Activated T-helper 1 cell treated with Interleukin-2 at 50 U/mL for 16 hours (primary cell): ENCODE measurements at places on chromosomes 3 and 15.

DNA sequence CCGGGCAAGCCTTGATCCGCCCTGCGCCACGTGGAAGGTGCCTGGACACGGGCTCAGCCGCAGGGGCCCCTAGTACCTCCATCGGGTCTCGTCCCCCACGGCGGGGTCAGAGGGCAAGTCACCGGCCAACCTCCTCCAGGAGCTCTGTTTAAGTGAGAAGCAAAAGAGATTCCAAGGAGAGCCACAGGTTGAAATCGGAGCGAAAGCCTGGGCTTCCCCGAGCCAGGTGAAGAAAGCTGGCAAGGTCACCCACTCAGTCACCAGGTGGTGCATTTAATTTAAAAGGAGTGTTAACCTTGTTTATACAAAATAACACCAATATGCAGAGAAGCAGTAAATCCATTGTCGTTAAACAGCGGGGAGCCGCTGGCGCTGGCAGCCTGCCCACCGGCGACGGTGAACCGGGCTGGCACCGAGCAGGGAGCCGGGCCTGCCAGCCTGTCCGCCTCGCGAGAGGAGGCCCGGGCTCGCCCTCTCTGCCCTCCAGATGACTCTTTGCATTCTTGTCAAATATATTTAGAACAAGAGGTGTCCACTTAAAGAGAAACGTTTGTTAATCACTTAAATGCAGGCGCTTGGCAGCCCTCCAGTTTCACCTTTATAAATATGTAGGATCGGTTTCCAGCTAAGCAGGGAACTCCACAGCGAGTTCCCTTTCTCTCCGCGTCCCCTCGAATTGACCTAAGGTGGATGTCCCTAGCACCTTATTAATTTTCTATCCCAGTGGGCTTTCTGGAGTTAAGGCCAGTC, 277.3 kb upstream of the NR2F2 start:
- no peak for DNase-seq

DNA sequence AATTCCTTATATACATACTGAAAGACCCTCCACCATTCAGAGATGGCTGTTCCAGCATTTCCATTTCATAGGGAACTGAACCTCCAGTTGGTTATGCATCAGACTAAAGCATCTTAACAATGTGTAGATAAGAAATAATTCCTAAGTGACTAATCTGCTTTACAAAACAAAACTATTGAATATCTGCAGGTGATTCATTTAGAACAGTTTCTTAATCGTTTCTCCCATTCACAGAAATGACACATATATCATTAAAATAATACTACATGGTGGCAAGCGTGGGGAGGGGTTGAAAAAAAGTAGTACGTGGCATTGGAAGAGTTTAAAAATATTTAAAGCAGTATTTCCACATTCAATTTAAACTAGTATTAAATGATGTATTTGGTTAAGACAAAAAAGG, 19.5 kb downstream of the COPS2 start:
- DNase-seq = no peak

- no peak for DNase-seq
Measured at GRCh38 chr15:91412138-91412928, 312.3 kb downstream of the SV2B start.

DNA sequence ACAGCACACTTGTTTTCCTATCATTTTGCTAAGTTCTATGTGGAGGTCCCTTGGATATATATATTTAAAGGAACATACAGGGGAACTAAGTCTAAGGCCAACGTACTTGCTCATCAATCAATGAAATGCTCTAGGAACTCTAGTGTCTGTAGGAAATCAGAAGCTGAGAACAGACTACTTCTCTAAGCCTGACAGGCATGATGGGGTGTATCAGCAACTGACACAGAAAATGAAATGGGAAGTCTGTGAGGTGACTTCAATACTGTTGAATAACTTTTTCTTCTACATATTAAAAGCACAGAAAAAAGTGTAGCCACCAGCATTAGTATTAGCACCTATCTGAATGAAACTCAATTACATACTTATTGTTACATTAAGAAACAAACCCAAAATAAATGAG, 56.9 kb upstream of the CSPG5 start:
- no peak for DNase-seq

DNA sequence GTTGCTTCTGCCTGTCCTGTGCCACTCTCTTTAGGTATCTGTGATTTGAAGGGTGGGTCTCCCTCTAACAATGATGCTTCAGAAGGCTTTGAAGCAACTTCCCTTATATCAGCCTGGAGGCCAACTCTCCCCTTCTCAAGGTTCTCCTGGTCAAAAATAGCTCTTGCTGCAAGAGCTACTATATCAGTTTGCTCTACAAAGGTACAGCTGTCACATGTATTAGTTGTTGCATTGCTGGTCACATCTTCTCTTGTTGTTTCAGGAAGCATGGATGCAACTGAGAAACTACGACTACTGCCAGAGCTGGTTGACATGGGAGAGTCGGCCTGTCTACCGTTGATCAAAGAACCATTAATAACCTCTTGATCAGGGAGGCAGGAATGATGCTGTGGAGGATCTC, 38.3 kb downstream of the USF3 start:
- no peak for DNase-seq

DNA sequence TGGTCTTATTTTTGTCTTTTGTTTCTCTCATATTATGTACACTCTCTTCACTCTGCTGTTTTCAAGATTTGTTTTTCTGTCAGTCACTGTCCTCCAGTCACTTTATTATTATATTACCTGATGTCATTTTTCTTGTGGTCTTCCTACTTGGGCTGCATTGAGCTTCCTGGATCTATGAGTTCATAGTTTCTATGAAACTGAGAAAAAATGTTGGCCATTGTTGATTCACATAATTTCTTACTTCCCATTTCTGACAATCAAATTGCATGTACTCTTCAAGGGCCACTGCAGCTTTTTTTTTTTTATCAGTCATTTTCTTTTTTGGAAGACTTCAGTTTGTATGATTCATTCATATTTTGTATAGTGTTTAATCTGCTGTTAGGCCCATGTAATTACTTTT, 1180.6 kb upstream of the GBE1 start:
- DNase-seq = no peak

DNA sequence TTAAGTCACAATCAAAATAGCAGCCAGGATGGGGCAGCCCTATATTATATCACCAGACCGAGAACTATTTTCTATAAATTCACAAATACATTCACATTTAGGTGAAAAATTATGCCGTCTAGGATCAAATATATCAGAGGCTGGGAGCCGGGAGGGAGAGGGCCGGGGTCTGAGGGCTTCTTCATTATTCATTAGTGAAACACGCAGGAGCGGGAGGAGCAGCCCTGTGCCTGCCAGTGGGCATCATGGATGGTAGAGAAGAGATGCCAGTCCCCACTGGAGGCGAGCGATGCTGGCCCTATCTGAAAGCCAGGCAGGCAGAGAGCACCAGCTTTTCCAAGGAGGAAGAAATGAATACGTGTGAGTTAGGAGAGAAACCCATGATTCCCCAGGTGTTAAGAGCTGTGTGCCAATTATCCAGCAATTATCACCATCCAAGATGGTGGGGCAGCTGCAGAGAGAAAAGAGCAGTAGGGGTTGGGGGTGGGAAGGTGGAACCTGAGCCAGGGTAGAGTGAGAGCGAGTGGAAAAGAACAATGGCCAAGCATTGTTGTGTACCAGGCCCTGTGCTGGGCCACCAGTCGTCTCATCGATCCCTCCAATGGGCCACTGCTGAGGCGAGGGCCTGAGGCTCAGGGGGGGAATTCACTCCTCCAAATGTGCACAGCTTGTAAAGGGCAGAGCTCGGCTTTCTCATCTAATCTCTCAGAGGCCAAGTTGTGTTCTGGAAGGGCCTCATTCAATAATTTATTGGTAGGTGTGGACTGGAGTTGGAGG, 261.3 kb upstream of the TLE3 start:
- no peak for DNase-seq

GRCh38 chr3:61569856-61570580, 8.6 kb downstream of the PTPRG start:
- DNase-seq = no peak
